ENCODE measurements at places on chromosomes 11 and 22. TPM values are rescaled to one million over a fixed set of nuclear protein-coding genes. Genes with fewer than 3 reads are reported as not detected.

GRCh38 chr22:50274311-50274710, 4.1 kb upstream of the MAPK11 start:
- DNase-seq, result peak; percentile 74

DNA sequence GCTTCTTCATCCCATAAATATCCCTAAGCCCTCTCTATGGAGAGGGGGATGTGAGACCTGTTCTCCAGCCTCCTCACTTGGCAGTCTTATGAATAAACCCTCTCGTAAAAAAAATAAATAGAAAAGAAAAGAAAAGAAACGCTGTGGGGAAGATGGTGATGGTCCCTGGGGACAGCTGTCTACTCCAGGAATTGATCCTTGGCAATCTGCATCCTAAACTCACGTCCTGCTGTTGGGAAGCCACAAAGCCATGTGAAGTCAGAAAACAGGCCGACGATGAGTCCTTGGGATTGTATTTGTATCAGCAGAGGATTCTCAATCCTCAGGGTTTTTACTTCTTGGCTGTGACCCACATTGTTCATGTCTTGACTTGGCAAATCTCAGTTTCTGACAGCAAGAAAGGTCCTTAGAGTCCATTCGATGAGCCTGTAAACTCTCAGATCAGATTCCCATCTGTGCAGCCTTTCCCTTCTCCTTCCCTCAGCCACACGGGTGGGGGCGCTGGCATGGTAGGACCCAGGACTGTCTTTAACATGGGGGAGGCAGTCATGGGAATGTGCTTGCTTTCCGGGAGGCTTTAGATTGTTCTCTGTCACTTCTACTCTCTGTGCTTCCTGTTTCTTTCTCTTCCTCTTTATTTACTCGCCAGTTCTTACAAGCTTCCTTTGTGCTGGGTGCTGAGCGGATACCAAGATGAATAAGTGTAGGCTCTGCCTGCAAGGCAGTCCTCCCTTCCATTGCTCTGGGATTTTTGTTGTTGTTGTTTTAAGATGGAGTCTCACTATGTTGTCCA, 24.9 kb downstream of the TCP11L1 start:
- no peak for DNase-seq

DNA sequence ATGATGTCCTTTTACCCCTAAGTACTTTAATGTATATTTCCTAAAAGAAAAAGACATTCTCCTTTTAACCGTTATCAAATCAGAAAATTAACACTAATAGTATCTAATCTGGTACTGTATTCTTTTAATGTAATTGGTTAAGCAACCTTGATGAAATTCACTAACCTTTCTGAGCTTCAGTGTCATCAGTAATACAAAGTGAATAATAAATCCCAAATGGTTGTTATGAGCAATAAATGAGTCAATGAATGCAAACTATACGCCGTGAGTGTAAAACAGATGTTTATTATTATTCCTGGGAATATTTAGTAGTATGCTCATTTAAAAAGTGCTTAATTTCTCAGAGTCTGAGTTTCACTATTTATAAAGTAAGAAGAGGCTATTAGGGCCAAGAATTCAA, 21.5 kb downstream of the UEVLD start:
- DNase-seq, result no peak

DNA sequence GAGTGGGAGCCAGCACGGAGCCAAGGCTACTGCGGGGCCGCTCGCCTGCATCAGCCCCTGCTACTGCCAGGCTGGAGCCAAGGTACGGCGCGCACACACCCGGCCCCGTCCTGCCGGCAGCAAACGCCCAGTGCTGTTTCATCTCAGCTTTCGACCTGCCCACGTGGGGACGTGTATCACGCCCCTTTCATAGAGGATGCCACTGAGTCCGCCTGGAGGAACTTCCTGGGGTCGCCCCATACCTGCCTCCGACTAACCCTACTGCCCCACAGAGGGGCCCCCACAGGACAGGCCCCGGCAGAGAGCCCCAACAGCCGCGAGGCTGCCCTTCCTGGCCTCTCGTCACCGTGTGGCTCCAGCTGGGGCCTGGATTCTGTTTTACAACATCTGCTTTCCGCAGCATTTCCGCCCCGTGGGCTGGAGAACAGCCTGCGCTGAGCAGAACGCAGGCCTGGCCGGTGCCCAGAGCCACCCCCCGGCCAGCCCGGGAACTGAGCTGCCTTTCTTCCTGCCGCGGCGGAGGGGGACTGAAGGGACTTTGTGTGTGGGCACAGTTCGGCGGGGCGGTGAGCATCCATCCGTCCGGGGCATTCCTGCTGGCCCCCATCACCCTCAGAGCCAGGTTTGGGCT, 22.9 kb upstream of the ARHGAP8 start:
- DNase-seq, result peak; percentile 81

GRCh38 chr11:64021757-64022093, 14.0 kb upstream of the FLRT1 start:
- DNase-seq, result peak; percentile 41

DNA sequence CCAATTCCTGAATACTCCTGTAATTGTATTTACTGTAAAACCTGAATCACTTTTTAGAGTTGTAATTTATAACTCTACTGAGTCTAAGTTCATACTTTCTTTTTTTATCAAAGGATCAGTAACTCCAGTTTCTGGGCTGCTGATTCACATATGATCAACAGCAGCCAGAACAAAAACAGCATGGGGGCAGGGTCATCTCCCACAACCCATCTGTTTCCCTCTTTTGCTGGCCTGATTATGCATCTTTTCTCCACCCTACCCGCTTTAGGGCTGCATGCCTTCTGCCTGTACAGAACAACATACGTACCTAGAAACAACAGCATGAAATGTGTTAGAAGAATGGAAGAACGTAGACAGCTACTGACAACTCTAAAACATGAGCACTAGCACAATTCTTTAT, 76.0 kb downstream of the MRTFA start:
- DNase-seq, result no peak

DNA sequence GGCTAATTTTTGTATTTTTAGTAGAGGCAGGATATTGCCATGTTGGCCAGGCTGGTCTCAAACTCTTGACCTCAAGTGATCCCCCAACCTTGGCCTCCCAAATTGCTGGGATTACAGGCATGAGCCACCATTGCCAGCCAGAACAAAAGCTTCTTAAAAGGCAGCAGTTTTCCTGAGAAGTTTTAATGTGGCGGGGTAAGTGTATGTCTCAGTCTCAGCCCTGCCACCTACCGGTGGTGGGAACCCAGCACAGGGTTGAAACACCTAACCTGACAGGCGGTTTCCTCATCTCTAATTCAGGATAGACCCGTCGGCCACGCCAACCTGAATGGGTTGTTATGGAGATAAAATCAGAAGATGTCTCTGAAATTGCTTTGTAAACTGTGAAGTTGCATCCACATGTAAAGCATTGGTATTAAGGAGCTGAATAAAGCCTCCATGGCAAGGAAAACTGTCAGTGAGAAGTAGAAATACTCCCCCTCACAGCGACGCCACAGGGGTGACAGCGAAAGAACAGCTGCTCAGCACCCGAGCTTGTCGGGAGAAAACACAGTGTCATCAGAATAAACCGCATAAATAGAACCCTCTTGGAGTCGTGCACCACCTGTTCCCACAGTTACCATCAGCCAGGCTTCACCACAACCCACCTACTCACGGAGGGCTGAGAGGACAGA, 165.9 kb upstream of the NCAM1 start:
- DNase-seq, result no peak

DNA sequence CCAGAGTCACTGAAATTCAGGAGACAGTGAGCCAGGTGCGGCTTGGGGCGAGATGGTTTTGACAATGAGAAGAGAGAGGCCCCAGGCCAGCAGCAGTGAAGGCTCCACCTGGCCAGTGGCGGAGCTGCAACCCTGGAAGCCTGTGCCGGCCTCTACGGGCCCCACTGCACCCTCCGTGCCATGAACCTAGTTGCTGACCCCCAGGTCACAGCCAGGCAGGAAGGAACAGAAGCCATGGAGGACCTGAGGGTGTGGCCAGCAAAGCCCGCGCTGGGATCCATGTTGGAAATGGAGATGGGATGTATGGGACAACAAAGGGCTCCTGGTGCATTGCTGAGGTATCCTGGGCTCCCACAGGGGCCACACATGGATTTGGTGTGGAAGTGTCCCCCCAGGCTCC, 1528.5 kb downstream of the BRD1 start:
- no peak for DNase-seq

GRCh38 chr11:43708776-43709175, 28.2 kb downstream of the HSD17B12 start:
- DNase-seq, result no peak

DNA sequence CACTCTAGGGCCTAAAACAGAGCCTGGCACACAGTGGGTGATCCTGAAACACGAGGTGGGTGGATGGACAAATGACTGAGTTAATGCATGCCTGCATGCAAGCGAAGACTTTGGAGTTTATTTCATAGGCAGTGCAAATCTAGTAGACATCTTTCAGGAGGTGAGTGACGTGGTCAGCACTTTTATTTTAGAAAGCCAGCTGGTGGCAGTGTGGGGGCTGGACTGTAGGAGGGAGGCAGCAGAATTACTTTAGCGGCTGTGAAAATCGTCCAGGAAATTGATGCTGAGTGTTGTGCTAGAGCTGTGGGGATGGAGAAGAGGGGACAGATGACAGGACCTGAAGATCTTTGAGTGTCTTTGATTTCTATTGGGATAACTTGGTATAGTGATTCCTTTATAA, 47.1 kb downstream of the BMAL1 start:
- DNase-seq, result no peak

- DNase-seq, result no peak
These were observed 86.5 kb upstream of the RRM1 start for GRCh38 chr11:4008116-4008515.

DNA sequence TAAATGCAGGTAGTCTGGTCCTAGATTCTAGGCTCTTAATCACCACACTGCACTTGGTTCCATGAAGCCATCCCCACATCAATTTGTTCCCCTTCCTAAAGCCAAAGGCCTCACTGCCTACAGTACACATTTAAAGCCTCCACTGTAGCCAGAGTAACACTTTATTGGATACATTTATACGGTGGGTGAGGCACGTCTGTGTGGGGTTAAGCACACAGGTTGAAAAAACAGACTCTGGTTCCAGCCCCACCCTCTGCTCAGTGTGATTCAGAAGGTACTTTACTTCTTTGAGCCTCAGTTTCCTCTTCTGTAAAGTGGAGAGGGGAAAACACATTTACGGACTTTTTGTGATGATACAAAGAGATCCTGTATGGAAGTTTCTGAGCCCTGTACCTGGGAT, 22.5 kb downstream of the DSCAML1 start:
- no peak for DNase-seq

DNA sequence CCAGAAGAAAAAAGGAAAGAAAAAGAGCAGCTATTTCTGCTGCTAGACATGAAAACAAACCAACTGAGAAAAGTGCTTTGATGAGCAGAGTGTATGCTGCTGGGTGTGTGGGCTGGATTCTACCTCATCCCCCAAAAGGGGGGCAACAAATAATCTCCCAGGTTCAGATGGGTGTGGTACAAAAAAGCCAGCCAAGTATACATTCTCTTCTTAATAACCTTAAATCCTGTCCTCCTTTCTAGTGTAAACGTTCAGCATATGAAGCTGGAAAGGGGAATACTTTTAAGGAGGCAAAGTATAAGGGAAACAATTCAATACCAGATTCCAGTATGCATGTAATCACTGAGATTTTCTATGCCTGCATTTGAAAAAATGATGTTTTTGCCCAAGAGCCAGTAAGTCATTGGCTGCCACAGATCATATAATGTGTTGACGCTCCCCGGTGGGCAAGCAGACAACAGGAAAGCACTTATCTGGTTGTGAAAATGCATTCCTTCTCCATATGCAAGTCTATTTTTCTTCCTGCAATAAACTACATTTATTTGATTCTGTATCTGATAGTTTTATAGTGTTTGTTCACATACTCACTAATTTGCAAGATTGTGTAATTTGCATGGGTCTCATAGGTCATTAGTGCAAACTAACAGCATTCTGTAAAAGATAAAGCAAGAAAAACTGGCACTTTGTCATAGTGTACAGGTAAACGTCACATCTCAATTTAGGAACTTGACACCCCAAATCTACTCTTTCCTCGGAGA, 201.1 kb downstream of the CADM1 start:
- no peak for DNase-seq

DNA sequence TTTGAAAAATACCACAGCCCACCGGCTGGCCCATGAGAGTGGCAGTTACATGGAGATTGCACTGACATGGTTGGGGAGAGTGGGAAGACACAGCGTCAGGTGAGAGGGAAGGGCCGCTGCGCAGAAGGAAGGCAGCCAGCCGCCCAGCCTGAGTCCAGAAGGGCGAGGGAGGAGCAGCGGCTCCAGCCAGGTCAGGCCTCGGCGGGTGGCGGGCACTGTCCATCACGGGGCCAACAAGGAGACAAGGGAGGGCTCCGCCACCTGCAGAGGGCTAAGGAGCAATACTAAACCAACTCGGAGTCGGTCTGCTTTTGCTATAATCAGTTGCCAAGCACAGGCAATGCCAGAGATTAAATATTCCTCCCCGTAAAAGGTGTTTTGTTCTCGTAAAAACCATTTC, 384.5 kb downstream of the TBC1D22A start:
- no peak for DNase-seq

Gene EIF1AD
- 19.3 TPM for total RNA-seq

Gene OR2D2
- total RNA-seq, result not detected

Gene THOC5
- total RNA-seq, result 42.7 TPM

Gene CRYBB3
- total RNA-seq, result 0.36 TPM

Gene ESAM
- 48.1 TPM for total RNA-seq

Gene XKR3
- not detected for total RNA-seq

Gene OR52I1
- total RNA-seq, result not detected

Gene EMID1
- total RNA-seq, result 0.25 TPM
